ENCODE measurements at places on chromosomes 12 and 14.

DNA sequence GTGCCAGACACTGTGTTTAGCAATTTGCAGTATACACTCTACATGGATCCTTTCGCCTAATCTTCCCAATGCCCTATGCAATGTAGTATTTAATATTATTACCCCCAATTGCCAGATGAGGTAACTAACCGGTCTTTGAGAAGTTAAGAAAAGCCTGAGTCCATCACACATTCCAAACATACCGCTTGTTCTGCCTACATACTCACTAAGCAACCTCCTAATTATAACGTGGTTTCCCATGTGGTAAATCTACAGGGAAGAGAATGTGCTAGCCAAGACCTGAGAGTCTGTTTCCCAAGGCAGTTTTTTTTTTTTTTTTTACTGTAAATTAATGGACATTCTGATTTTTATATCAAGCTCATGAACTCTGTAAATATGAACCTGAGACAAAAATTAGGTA lies 37.2 kb downstream of the ATP2B1 start:
- H3K4me3 ChIP-seq = no peak overlapping the region
- DNase-seq = no peak
- H3K27ac ChIP-seq = no peak overlapping the region
- H3K36me3 ChIP-seq = no peaks in the 10 kb centered on the region

DNA sequence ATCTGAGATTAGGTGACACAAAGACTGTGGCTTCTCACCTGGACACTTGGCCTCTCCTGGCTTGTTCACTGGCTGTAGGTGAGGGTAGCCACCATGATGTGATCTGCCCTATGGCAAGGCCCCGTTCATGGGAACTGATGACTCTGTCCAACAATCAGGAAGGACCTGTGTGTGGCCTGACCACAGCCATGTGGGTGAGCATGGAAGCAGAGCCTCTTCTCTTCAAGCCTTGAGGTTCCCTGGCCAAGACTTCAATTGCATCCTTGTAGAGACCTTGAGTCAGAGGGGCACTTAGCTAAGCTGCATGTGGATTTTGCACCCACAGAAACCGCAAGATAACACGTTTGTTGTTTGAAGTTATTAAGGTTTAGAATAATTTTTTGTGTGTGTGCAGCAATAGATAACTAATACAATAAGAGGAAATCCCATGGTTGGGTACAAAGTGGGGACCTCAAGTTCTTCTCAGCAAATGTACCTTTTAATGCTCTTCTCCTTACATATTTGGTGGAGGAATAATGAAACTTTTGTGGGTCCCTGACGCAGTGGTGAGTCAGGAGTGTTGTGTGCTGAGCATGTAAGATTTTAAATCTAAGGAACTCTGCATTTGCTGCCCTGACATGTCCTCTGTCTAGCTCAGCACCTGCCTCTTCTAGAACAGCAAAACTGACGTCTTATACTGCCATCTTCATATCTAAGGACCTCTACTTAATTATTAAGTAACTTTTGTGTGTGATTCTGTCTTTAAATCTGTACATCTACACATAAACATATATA lies 27.5 kb upstream of the PLEKHG7 start:
- no peaks in the 10 kb centered on the region for H3K36me3 ChIP-seq
- no peak overlapping the region for H3K27ac ChIP-seq
- no peak overlapping the region for H3K4me3 ChIP-seq
- DNase-seq = no peak
- H3K4me1 ChIP-seq = no peaks in the 10 kb centered on the region

DNA sequence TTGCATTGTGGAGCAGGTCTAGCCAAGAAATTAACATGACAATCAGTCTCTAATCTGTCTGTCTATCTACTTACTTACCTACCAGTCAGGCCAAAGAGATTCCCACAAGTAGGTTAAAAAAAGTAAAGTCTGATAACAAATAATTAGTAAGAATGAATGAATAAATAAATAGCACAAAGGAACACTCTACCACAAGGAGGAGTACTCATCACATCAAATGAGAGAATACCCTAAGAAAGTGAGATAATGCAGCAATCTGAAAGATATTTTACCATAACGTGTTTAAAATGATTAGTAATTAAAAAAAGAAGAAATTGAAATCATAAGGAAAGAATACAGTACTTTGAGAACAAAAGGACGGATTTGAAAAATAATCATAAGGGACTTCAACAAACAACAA lies 187.2 kb downstream of the SYNE2 start:
- H3K4me3 ChIP-seq = no peak overlapping the region
- no peaks in the 10 kb centered on the region for H3K27me3 ChIP-seq
- H3K4me1 ChIP-seq = no peaks in the 10 kb centered on the region
- DNase-seq = no peak
- H3K36me3 ChIP-seq = no peaks in the 10 kb centered on the region
- no peak overlapping the region for H3K27ac ChIP-seq

GRCh38 chr12:110343736-110344555 lies 59.6 kb downstream of the ANAPC7 start:
- no peaks in the 10 kb centered on the region for H3K27me3 ChIP-seq
- H3K4me1 ChIP-seq = peaks cover 6% of the 10 kb centered on the region
- DNase-seq = no peak
- peaks cover 100% of the 10 kb centered on the region for H3K36me3 ChIP-seq

DNA sequence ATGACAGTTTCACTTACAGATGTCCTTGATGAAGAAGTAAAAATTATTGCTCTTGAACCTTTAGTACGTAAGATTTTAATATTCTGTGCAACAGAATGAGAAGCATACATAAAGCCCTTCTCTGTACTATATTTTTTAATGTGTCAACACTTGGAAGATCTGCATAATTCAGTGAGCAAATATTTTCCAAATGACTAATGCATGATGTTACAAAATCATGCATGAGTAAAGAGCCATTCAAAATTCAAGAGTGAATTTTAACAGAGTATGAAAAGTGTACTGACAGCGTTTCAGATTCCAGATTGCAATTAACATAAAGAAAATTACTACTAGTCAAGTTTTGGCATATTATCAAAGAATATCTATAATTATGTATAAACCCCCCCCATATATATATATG lies 101.4 kb upstream of the BBS10 start:
- DNase-seq = no peak
- peaks cover 4% of the 10 kb centered on the region for H3K4me1 ChIP-seq
- no peak overlapping the region for H3K27ac ChIP-seq
- H3K4me3 ChIP-seq = no peak overlapping the region
- no peaks in the 10 kb centered on the region for H3K36me3 ChIP-seq

- peak; percentile 88 for DNase-seq
- peak within 1 kb of the TSS; percentile 31 for H3K4me3 ChIP-seq
- H3K27ac ChIP-seq = peak within 1 kb of the TSS; percentile 55
- peaks cover 36% of the 10 kb centered on the region for H3K4me1 ChIP-seq
- peaks cover 34% of the 10 kb centered on the region for H3K27me3 ChIP-seq
These were observed at the start of gene FLRT2 for GRCh38 chr14:85529803-85530574. Gene FLRT2, plus strand, starts transcription at chr14:85530144. Its CDS starts 91,371 bp downstream, at chr14:85621515.

GRCh38 chr12:113066813-113067400 lies 10.4 kb downstream of the DTX1 start:
- no peak overlapping the region for H3K4me3 ChIP-seq
- no peak for DNase-seq
- H3K27ac ChIP-seq = no peak overlapping the region

GRCh38 chr12:79331870-79332269 lies 358.9 kb downstream of the PAWR start:
- no peak overlapping the region for H3K27ac ChIP-seq
- no peaks in the 10 kb centered on the region for H3K4me1 ChIP-seq
- H3K4me3 ChIP-seq = no peak overlapping the region
- no peaks in the 10 kb centered on the region for H3K36me3 ChIP-seq

- DNase-seq = no peak
- H3K36me3 ChIP-seq = no peaks in the 10 kb centered on the region
- H3K27ac ChIP-seq = peak overlapping the region; percentile 51
These were observed 100.3 kb downstream of the GTF2A1 start for GRCh38 chr14:81120501-81120900.

- no peaks in the 10 kb centered on the region for H3K27me3 ChIP-seq
- no peak for DNase-seq
- no peak overlapping the region for H3K4me3 ChIP-seq
These were observed 73.5 kb downstream of the TNFAIP2 start for GRCh38 chr14:103196716-103197115.

- H3K4me1 ChIP-seq = no peaks in the 10 kb centered on the region
- no peak for DNase-seq
- H3K4me3 ChIP-seq = no peak overlapping the region
- H3K27ac ChIP-seq = no peak overlapping the region
These were observed 83.7 kb downstream of the NOC4L start for GRCh38 chr12:132227782-132228475.

- no peaks in the 10 kb centered on the region for H3K27me3 ChIP-seq
- H3K4me3 ChIP-seq = no peak overlapping the region
- H3K4me1 ChIP-seq = peaks cover 38% of the 10 kb centered on the region
- H3K36me3 ChIP-seq = no peaks in the 10 kb centered on the region
- no peak for DNase-seq
- no peak overlapping the region for H3K27ac ChIP-seq
These were observed 12.9 kb downstream of the ELK3 start for GRCh38 chr12:96206936-96207662.

DNA sequence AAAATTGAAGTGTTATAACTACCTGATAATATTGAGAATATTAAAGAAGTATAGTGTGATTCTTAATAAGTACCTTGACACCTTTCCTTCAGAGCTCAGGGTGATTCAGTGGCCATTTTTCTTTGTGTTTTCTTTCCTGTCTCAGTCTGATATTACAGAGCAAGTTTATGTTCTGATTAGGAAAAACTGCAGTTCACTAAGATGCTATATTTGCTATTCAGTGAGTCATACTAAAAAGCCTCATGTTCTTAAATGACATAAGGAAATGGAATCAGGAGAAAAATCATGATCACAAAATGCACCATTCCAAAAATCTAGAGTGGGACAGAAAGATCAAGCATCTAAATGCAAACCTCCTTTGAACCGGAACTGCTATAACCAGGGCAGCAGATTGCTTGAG lies 390.6 kb upstream of the ATP2B1 start:
- H3K36me3 ChIP-seq = no peaks in the 10 kb centered on the region
- no peaks in the 10 kb centered on the region for H3K4me1 ChIP-seq
- no peak for DNase-seq
- no peak overlapping the region for H3K4me3 ChIP-seq
- H3K27ac ChIP-seq = no peak overlapping the region

DNA sequence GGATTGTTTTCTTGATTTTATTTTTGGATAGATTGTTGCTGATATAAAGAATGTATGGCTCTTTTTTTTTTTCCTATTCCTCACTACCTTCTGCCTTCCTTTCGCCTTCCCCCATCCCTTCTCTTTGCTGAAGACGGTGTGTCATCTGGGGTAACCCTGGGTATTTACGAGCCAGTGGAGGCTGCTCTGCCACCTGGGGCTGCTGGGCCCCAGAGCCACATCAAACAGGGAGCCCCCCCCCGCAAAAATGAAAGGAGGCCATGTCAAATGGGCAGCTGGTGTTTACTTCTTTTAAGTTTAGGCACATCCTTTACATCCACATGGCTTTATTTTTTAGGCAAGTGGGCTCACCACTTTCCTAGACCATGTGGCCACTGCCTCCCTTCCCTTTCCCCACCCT lies 25.4 kb downstream of the CHST11 start:
- no peak overlapping the region for H3K27ac ChIP-seq
- H3K4me1 ChIP-seq = peaks cover 34% of the 10 kb centered on the region
- DNase-seq = no peak
- H3K27me3 ChIP-seq = no peaks in the 10 kb centered on the region
- no peaks in the 10 kb centered on the region for H3K36me3 ChIP-seq
